ENCODE measurements at places on chromosomes 5 and 9.

DNA sequence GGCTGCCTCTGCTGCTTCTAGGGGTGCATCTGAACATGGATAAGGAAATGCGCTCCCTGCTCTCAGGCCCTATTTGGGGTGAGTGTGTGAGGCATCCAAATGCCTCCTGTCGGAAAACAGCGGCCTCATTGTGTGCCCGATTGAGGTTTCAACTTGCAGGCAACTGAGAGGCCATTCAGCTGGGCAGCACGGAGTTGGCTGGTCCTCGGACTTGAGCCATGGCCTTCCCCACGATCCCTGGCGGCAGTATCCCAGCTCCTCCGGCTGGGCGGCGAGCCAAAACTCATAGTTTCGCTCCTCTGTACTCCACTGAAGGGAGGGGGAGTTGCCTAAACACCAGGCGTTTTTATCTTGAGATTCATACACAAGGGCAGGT lies 597.3 kb upstream of the SGCD start:
- no peak for DNase-seq

DNA sequence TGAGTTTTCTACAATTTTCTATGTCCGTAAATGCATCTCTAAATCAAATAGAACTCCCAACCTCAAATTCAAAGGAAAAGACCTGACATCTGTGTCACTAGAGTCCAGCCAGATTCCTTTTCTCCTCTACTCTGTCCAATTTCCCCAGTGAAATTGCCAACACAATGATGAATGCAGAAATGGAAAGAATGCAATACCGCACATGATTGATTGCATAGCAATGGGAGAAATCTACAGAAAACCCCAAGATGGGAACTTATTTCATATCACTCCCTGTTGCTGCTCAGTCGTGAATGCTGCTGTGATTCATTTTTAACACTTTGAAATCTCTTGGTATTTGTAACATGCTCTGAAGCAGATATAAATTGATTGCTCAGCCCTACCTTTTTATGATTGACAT lies 355.1 kb upstream of the TUSC1 start:
- DNase-seq, result no peak

GRCh38 chr5:6768590-6769230 lies 55.5 kb downstream of the TENT4A start:
- no peak for DNase-seq

GRCh38 chr5:131563434-131564228 lies 71.4 kb downstream of the RAPGEF6 start:
- no peak for DNase-seq

All from central memory CD4-positive, alpha-beta T cell (primary cell).